Naive thymus-derived CD4-positive, alpha-beta T cell (primary cell): ENCODE measurements at places on chromosomes 11 and 22.

DNA sequence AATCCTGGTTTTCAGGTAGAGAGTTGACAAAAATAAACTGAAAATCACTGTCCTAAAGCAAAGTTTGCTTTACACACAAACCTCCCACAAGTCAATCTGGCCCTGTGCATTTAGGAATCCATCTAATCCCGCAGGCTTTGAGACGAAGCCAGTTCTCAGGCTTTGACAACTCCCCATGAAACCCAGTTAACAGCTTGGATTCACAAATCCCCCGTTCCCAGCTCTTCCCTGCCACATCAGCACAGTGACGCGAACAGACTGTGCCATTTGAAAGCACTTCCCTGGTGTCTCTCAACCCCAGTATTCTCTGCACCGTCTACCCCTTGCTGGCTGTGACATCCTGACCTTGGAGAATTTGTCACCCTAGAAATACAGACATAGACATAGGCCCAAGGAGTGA lies 117.8 kb downstream of the OPCML start:
- DNase-seq: no peak

DNA sequence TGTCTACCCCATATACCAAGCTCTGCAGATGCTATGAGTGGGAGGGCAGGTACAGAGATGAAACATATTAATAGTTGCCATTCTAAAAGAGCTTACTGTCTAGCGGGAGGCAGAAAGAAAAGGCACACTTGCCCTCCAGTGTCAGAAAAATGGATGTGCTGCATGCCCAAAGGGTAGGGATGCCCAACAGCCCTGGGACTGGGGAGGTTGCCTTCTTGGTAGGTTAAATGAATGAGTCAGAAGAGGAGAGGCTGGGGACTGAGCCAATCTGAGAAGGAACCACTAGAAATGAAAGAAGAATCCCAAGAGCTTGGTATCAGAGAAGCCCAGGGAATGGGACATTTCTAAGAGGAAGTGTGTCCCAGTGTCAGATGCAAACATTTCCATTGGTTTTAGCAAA lies 1.2 kb downstream of the BIRC3 start:
- DNase-seq: peak; percentile 52

- no peak for DNase-seq
These were observed 740.9 kb downstream of the METTL15 start for GRCh38 chr11:28849053-28849452.

DNA sequence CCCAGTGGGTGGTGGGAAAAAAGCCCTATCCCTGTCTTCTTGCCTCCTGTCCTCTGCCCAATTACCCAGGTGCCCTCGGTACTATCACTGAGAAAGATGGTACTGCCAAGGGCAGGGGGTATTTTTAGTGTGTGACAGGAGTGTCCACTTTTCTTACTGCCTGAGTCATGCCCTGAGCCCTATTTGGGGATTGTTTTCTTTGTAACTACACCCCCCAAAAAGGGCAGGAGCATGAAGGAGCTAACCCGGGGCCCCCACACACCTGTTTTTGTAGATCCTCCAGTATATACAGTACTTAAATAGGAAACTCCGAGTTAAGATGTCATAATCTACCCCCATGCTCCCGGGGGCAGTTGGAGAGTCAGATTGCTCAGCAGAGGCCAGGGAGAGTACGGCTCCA lies 3.8 kb downstream of the SMTNL1 start:
- no peak for DNase-seq

DNA sequence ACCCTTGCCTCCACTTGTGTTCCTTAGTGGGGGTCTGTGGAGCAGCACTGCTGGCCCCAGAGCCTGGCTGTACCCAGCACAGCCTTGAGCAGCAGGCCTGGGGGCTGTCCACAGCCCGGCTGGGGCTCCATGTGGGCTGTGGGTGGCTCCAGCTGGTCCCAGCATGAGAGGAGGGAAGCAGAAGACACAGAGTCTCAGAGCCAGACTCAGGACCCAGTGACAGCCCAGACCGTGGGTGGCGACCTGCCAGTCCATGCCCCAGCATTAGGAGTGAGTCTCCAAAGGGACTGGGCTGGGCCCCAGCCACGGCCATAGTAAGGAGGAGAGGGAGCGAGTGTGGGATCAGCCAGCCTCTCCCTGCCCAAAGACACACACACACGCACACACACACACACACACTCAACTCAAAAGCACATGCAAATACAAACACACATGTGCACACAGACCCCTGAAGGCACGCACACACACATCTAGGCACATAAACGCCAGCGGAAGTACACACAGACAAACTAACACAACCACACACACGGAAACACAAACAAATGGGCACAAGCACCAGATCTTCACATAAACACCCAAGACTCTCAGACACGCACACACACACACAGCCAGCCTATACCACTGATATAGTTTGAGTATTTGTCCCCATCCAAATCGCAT lies 16.7 kb upstream of the LRRC10B start:
- DNase-seq: no peak

- DNase-seq: no peak
These were observed 73.0 kb downstream of the MSANTD4 start for GRCh38 chr11:105948918-105949590.
